ENCODE measurements at places on chromosomes 4 and X.

DNA sequence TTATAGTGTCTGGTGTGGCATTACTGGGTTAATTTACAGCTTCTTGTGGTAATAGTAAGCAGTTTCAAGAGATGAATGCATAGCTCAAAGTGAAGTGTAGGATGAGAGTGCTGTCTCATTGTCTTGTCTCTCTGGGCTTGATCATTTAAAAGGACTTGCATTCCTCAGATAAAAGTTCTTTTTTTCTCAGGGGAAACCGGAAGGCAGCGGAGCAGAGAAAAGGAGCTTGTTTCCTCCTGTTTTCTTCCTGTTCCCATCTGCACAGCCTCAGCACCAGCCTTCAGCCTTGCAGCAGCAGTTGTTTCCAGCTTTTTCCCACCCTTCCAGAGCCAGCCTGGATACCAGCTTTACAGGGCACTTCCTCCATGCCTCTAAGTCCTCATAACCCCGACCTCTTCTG is 61.4 kb upstream of the LGI2 start:
- no peak for DNase-seq

DNA sequence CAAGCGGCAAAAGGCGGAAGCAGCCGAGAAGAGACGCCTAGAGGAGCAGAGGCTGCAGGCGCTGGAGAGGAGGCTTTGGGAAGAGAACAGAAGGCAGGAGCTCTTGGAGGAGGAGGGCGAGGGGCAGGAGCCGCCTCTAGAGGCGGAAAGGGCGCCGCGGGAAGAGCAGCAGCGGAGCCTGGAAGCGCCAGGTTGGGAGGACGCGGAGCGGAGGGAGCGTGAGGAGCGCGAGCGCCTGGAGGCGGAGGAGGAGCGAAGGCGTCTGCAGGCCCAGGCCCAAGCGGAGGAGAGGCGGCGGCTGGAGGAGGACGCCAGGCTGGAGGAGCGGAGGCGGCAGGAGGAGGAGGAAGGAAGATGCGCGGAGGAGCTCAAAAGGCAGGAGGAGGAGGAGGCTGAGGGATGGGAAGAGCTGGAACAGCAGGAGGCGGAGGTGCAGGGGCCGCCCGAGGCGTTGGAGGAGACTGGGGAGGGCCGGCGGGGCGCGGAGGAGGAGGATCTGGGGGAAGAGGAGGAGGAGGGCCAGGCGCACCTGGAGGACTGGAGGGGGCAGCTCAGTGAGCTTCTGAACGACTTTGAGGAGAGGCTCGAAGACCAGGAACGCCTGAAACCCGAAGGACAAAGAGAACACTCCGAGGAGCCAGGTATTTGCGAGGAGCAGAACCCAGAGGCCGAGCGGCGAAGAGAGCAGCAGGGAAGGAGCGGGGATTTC is 72.9 kb downstream of the AASDH start:
- no peak for DNase-seq

DNA sequence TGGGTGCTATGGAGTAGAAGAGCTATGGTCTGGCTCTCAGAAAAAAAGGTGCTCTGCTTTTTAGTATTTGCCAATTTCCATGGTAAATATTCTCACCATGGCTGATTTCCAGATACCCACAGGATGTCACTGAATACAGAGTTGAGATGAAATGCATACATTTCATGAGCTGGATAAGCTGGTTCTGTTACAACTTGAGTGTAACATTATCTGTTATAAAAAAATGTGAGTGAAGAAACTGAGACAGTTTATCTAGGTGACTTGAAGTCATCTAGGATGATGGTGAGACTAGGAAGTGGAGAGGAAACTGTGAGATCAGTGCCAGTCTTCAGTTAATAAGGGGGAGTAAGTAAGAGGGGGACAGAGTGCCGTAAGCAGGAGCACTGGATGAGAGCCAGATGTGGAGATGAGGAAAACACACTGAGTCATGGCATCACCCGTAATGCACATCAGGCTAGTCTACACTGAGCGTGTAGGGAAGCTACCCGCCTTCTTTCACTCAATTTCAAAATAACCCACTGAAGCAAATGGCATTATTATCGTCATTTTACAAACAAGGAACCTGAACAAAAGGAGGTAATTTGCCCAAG is 5.0 kb downstream of the HPSE start:
- no peak for DNase-seq

DNA sequence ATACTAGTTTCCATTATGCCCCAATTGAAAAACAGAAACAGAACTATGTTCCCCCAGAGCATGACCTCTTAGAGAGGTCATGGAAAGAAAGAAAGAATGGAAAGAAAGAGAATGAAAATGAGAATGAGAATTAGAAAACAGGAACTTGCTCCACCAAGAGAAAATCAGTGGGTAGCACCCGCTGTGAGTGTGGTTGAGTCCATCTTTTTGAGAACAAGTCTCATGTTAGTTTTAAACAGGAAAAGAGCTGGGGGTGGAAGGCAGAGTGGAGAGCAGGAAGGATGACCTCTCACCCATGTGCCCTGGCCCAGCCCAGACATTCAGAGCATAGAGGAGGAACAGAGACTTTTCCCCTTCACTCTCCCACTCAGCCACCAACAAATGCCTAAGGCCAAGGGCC is 4.9 kb downstream of the GSX2 start:
- DNase-seq = no peak

DNA sequence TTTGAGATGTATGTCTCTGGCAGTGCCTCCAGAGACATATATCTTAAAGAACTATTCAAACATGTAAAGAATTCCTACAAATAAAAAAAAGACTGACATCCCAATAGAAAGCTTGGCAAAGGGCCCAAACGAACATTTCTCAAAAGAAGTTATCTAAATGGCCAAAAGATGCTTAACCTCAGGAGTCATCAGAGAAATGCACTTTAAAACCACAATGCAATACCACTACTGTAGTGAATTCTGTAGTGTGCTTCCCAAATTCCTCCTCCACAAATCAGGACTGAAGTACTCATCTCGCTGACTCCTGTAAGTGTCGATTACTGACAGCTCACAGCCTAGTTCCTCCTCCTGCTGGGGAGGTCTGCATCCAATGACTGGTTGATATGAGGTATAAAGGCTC is 129.0 kb upstream of the MAMLD1 start:
- DNase-seq = no peak

- peak; percentile 40 for DNase-seq
Measured at GRCh38 chrX:49199906-49200771, at the start of gene SYP. TSS of gene SYP (minus strand) at chrX:49200193. CDS start at chrX:49200186, 7 bp downstream.

GRCh38 chrX:119118780-119119395 is 8.7 kb downstream of the KIAA1210 start:
- no peak for DNase-seq

DNA sequence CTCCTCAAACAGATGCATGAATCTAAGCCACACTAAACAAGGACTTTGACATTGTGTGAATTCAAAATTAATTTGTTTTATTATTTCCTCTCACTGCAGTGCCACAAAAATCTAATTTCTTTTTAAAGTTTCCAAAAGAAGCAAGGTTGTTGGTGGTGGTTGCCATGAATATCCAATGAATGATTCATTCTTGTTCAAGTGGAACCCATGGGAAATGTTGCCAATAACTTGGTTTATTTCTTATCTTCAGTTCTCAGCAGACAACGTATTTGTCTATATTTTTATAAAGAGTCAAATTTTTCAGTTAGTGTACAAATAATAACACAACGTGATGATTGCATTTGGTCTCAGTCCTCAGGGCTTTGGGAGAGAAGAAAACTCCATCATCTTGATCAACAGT is 309.4 kb upstream of the NOCT start:
- no peak for DNase-seq

DNA sequence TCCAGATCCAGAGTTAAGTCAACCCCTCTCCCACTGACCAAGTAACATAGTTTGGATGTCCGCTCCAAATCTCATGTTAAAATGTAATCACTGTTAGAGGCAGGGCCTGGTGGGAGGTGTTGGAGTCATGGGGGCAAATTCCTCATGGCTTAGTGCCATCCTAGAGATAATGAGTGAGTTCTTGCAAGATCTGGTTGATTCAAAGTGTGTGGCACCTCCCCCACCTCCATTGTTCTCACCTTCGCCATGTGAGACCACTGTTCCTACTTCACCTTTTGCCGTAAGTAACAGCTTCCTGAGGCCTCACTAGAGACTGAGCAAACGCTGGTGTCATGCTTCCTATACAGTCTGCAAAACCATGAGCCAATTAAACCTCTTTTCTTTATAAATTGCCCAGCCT is 548.8 kb downstream of the INPP4B start:
- DNase-seq = no peak

DNA sequence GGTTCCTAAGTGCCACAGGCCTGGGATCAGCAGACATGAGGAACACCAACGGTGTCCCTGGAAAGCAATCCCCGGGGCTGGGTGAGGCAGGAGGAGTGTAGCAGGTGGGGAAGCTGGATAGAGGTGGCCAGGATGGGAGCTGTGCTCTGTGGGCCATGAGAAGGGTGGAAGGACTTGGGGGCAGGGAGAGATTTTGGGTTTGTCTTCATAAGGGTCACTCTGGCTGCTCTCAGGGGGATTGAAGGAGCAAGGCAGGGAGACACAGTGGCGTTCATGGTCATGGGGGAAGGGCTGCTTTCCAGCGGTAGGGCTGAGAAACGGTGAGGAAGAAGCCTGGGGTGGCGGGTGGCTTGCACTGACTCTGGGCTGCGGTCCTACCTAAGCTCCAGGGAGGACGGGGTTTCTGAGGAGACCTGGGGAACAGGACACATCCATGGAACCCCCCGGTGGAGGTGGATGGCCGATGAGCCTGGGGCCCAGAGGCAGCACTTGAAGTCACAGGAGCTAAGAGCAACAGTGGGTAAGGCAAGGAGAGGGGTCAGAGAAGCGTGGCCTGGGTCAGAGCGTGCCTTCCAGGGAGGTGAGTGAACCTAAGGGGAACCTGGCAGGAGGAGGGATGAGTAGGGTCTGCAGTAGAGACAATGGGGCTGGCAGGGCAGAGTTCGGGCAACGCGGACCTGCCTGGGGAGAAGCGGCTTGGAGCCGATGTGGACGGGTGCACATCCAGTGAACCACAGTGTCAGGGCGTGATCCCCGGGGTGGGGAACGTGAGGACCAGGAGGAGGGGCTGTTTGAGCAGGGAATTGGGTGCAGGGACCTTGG is 12.4 kb upstream of the CTBP1 start:
- no peak for DNase-seq

DNA sequence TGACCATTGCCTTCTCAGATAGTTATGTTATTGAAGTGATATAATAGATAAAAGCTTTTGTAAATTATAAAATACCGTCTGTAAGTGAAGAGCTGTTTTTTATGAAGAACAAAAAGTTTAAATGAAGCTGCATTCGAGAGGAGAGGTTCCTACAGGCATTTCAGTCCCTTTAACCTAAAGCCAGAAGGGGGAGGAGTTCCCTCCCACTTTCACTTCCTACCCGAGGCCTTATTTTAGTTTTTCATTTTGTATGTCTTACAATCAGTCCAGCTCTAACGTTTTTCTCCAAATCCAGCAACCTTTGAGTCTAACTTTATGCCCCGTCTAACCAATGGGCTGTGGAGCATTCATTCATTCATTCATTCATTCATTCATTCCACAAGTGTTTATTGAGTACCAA is 16.5 kb upstream of the SOX3 start:
- DNase-seq = no peak

DNA sequence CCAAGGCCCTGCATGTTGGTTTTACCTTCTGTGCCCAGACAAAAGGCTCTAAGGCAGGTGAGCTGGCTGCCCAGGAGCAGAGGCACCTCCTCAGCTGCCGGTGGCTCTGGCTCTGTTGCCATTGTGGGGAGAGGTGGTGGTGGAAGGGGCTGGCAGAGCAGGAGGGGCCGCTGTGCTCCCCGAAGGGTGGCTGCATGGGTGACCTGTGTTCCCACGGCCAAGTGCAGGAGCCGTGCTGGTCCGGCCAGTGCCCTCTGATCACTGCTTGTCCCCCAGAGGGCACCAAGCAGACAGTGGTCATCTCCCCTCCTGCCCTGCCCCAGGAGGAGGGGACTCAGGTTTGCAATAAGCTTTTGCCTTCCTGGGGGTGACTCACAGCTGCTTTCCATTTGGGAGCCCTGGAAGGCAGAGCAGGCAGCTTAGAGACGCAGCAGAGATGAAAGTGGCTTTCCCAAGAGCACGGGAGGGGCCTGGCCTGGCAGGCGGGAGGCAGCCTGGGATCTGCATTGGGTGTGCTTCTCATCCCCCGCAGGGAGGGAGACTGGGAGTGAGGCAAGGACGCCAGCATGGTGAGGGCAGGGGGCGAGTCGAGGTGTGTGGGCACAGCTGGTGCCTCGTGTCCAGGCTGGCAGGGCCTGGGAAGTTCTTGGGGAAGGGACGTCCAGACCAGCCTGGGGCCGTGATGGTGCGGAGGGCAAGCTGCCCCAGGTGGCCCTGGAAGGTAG is 28.7 kb downstream of the DOK7 start:
- no peak for DNase-seq

- no peak for DNase-seq
Measured at GRCh38 chr4:140856621-140857062, 100.5 kb upstream of the TBC1D9 start.

DNA sequence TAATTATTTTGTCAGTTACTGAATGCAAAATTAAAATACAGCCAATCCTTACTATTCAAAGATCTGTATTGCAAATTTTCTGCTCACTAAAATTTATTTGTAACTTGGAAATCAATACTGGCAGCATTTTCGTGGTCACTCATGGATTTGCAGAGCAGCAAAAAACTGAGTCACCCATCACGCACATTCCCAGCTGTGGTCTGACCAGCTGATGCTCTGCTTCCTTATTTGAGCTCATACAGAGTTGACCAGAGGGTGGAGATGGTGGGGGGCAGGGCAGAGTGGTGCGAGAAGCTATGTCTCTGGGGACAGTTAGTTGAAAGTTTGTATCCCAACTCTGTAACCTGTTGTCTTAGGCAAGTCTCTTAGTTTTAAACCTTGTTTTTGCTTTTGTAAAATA is 214.8 kb downstream of the SPCS3 start:
- DNase-seq = no peak

DNA sequence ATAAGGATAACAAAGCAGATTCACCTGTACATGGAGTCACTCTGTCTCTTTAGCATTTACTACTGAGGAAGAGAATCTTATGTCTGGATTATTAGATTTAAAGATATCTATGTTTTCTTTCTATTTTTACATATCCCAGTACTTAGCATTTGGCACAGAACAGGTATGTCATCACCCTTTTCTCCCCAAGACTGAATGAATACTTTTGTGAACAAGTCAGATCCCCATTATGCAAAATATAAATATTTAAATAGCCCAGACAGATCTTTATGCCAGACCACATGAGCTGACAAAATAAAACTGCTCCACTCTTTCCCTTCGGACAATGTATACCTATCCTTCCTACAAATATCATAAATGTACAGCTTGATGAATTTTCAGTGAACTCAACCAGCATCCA is 94.5 kb downstream of the CASK start:
- no peak for DNase-seq

DNA sequence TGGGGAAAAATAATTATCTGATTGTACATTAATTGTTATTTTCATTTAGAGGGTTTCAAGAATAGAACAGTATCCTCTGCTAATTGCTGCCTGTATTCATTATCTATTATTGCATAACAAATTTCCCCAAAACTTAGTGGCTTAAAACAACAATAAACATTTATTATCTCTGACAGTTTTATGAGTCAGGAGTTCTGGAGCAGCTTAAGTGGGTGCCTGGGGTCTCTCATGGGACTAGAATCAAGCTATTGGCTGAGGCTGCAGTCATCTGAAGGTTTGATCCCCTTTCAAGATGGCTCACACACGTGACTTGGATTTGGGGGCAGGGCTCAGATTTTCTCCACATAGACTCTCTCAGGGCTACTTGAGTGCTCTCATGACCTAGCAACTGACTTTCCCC is 98.1 kb upstream of the JADE1 start:
- no peak for DNase-seq
